ENCODE measurements at places on chromosomes 16 and 17.

GRCh38 chr16:65068151-65068740 is 53.6 kb downstream of the CDH11 start:
- DNase-seq: no peak

GRCh38 chr17:2214047-2214928 is 89.3 kb downstream of the SMG6 start:
- DNase-seq: no peak

- DNase-seq: no peak
These were observed 35.2 kb upstream of the KDM6B start for GRCh38 chr17:7798839-7799238.

- DNase-seq: no peak
These were observed 10.4 kb downstream of the PMM2 start for GRCh38 chr16:8808009-8808408.

DNA sequence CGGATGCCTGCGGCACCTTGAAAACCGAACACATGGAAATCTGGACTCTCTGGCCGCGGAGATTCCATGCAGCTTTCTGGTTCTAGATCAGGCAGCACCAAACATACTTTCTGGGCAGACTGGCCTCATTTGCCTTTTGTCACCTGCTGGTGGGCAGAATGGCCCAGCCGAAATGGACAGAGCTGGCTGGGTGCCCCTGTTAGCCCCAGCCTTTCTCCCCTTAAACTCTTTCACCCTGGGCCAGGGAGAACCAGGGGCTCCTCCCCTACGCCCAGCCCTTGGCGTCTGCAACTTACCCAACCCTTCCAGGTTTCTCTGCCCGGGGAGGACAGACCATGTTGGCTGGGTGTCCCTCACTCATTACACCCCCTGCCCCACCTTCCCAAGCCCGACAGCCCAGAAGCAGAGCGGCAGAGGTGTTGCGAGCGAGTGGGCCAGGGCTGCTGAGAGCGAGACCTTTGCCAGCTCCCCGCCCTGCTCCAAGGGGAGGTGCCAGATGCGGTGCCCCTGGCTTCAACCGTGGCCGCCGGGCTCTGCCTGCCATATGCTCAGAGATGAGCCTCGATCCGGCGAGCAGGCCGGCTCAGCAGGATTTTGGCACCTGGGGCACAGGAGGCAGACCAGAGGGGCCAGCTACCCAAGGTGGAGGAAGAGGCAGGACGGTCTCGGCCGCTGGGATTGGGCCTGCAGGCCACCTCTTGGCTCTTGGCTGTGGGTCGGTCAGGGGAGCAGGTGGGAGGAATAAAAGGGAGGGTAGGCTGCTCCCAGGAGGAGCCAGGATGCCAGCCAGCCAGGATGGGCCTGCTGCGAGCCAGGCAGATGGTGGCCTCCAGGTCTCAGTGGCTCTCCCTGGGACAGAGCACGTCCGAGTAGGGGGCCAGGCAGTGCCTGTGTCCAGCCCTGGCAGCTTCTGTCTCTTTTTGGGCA is 191.3 kb downstream of the NTN1 start:
- DNase-seq: no peak

DNA sequence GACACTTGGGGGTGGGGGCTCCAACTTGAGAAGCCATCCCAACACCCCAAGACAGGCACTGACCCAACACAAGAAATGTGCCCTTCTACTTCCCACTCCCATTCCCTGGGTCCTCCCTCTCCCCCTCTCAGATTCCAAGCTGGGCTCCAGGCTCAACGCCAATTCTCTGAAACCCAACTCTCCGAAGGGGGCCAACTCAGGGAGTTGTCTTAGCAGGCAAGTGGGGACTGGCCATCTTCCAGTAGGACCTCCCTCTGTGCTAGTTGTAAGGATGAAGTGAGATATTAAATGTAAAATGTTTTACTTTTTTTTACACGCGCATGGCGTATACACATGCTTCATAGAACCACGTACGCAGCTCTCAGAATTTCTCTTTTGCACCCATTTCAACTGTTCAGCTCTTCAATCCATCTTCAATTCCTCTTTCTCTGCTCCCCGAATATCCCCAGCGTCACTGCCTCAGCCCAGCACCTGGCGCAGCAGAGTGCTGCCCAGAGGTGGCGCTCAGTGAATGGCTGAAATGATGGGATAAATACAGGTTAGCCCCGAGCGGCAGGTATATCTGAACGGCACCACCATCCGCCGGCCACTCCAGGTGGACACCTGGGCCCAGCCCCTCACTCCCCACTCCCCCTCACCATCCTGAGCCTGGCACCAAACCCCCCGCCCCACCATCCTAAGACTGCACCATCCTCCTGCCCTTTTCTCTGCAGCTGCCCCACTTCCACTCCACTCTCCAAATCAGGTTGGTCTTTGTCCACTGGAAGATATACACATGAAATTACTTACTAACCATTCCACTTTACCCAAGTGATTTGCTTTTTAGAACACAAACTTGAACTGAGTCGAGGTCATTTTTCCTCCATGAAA is 43.9 kb upstream of the TNRC6C start:
- DNase-seq: no peak

DNA sequence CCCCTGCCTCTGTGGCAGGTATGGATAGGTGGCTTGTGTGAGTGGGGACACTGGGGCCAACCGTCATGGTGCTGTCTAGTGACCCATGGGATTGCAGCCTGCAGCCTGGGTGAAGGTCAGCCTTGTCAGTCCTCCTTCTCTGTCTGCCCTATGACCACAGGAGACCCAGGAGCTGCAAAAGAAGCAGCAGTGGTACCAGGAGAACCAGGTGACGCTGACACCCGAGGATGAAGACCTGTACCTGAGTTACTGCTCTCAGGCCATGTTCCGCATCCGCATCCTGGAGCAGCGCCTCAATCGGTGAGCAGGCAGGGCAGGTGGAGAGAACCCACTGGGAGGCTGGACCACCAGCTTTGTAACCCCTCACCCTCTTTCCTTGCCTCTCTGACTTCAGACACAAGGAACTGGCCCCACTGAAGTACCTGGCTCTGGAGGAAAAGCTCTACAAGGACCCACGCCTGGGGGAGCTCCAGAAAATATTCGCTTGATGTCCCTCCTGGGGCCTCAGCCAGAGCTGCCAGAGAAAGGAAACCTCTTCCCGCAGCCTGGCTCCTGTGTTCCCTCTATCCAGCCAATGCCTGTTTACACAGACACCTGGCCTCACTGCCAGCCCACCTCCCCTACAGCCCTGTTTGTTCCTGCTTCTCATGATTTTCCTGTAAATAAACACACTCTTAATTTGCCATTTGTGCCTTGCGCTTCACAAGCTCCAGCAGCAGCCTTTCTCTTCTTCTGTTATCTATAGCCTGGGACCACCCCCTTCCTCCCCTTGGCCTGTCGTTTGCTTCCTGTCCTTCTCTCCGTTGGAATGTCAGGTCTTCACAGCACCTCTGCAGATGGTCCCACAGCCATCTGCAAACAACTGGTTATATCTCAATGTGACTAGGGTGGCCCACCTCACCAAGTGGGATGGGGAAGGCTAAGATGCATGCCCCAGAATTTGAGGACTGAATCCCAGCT is 4.5 kb upstream of the KATNB1 start:
- DNase-seq: no peak

DNA sequence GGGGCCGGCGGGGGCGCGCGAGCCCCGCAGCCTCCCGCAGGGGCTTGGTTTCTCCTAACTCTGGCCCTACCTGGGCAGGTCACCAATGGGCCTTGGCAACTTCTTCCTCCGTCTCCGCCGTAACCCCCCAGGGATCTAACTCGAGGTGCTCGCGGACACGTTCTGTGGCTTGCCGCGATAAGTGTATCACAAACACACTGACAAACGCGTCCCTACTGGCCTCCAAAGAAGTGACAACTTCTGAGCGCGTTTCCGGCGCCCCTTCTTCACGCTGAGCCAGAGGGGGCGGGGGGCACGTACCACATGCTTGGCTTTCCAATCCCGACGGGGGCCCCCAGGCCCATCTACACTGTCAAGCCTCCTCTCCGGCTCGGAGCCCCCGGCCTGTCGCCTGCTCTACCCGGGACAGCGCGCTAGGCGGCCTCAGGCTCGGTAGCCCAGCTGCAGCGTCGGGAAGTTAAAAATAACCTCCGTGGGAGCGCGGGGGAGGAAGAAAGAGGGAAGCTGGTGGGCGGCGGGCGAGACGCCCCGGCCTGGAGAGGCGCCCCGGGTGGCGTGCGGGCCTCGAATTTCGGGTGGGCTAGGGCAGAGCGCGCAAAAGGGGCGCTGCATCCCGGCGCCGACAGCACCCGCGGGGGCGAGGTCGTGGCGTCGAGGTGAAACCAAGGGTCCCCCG is 725 bp upstream of the SPHK1 start:
- DNase-seq: no peak

Measured in stimulated activated CD4-positive, alpha-beta T cell treated with anti-CD3 and anti-CD28 coated beads, Interleukin-1b, Interleukin-23, amount 100 ng/mL, for 4 hours (primary cell).